Omental fat pad (tissue), 4 donors: ENCODE measurements at places on chromosomes 5 and 9. TPM values are rescaled to one million over a fixed set of nuclear protein-coding genes. Genes with fewer than 3 reads are reported as not detected.

Gene FBP1
- total RNA-seq: 6.9 TPM

Gene FOXD4L6
- 0.19 TPM for total RNA-seq

Gene LTC4S
- total RNA-seq: 7.1 TPM

Gene THG1L
- 10.9 TPM for total RNA-seq

Gene CCNO
- not detected for total RNA-seq

Gene PIP5KL1
- 3.0 TPM for total RNA-seq

Gene TMEFF1
- 2.4 TPM for total RNA-seq

Gene SARDH
- total RNA-seq: 1.4 TPM

Gene DIPK1B
- total RNA-seq: 8.0 TPM

Gene DHFR
- total RNA-seq: 12.2 TPM

Gene ARID3C
- total RNA-seq: not detected

Gene NME5
- total RNA-seq: 0.36 TPM

Gene OTULINL
- total RNA-seq: 15.6 TPM

Gene PHAX
- total RNA-seq: 33.1 TPM
